AG09309 (cell line): ENCODE measurements at places on chromosomes 2 and 18.

DNA sequence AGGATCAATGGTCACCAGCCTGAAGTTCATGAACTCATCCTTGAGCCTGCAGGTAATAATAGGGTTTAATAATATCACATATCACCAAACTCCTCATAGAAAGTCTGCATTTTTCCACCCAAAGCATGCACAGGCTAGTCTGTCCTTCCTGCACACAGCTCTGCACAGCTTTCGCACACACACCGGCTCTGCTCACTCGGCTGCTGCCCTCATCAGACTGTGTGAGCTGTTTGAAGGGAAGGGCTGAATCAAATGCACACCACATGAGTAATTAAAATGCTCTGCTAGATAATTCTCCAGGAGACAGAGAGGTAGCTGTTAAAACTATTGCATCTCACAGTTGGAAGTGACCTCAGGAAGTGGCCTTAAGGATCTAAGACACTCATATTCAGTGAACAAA, 108.4 kb upstream of the YPEL5 start:
- no peak for DNase-seq

- DNase-seq: no peak
Observed at GRCh38 chr2:218993345-218994315, at the start of gene CRYBA2. CRYBA2 (minus strand) TSS chr2:218993422; CDS start chr2:218993176, 246 bp downstream.

- DNase-seq: no peak
Observed at GRCh38 chr2:31256611-31257382, 22.8 kb downstream of the EHD3 start.

DNA sequence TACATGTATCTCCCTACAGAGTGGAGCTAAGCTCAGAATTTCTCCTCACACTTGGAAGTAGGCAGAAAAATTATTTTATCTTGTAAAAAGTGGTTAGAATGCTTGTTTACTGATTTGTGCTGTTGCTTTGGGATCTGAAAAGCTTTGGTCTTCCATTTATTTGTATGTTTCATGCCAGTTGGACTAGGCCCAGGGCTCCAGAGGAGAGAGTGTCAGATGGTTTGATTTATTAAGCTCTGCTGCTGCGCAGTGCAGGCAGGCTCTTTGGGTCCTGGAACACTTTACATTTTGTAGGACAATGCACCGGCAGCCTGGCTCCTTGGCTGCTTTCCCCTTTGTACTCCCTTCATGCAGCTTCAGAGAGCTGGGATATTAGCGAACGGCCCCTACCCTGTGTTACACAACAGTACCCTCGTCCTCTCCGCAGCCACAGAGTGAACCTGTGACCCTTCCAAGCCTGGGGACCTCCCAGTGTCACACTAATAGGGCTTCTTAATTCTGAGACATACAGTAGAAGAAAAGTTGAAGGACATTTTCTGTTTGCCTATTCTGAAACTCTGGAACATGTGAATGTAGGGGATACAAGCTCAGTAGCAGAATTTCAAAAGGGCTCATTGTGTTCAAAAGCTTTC, 56.7 kb upstream of the EML6 start:
- DNase-seq: no peak

- DNase-seq: peak; percentile 84
Observed at GRCh38 chr2:64987956-64988419, 1.2 kb upstream of the SLC1A4 start.
